Choroid plexus epithelial cell (primary cell): ENCODE measurements at places on chromosomes 5 and 9.

DNA sequence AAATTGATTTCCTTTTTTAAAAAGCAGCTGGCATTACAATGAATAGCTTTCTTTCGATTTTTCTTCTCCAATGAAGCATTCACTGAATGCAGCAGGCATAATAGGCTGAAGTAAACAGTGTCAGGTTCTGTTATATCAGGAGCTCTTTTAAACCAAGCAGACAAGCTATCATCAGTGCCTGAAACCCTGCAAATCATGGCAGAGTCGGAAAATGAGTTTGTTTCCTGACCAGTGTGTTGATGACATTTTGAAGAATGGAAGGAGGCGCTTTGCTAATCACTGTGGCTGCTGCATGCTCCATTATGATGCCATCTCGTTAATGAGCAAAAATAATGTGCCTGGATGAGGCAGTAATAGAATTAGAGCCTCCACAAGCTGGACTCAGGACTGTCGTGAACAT lies 284.5 kb downstream of the ZNF608 start:
- DNase-seq = no peak

DNA sequence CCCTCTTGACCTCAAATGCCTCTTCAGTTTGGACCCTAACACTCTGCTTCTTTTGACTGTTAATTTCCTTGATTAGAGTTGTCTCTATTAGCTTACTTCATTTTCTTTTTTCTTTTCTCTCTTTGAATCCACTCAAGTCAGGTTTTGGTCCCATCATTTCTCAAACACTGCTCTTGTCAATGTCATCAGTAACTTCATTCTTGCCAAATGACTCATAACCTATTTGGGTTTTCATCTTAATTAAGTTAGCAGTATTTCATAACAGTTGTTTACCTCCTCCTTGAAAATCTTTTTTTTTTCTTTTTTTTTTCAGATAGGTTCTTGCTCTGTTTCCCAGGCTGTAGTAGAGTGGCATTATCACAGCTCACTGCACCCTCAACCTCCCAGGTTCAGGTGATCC lies 119.6 kb downstream of the PARP8 start:
- peak; percentile 28 for DNase-seq

DNA sequence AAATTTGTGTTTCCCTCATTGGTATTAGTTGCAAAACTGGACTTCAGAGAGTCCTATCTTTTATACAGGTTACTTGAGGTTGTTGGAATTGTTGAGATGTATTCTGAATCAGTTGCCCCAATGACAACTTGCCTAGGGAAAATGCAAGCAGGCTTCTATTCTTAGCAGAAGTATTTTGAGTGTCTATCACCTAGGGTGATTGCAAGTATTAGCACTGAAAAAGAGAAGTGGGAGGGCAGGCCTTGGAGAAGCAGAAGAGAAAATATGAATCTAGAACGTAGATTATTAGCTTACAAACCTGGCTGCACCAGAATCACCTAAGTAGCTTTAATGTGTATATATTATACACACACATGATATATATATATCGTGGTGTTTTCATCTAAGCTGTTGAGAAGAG lies 43.2 kb downstream of the ADAMTS12 start:
- DNase-seq = no peak

GRCh38 chr5:9622971-9623421 lies 7.2 kb downstream of the TAS2R1 start:
- DNase-seq = peak; percentile 84

DNA sequence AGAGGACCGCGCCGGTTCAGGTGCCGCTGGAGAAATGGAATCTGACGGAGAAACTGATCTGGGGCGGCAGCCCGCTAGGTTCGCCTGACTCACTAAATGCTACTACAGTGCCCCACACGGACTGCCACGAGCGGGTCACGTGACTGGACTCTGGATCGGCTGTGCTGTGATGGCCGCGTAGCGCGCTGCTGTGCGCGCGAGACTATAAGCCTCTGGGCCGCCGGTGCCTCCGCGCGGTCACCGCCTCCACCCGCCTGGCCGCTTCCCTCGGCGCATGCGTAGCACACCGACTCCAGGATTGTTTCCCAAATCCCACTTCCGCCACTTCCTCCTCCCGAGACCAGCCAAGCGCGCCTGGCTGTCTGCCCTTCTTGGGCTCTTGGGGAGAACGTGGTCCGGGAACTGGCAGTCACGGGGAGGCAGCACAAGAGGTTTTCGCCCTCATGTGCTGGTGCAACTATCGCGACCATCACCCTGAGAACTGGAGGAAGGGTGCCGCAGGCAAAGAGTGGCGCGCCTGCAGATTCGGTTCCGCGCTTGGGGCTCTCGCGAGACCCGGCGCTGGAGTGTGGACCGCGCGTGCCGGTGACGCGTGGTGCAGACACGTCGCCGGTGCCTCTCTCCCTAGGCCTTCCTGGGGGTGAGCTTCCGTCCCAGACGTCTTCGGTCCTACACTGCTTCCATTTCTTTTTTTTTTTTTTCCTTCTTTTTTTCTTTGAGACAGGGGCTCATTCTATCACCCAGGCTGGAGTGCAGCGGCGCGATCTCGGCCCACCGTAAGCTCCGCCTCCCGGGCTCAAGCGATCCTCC lies 35.8 kb upstream of the GLDC start:
- DNase-seq = peak; percentile 98

GRCh38 chr9:14957109-14957508 lies 46.9 kb upstream of the FREM1 start:
- DNase-seq = no peak

- peak; percentile 89 for DNase-seq
Observed at GRCh38 chr5:142821733-142822487, 51.7 kb downstream of the ARHGAP26 start.

GRCh38 chr5:148848393-148849031 lies 22.1 kb downstream of the ADRB2 start:
- no peak for DNase-seq

GRCh38 chr5:77852514-77853352 lies 76.6 kb upstream of the TBCA start:
- peak; percentile 79 for DNase-seq

GRCh38 chr9:95684516-95684915 lies 167.7 kb upstream of the PTCH1 start:
- DNase-seq = no peak

DNA sequence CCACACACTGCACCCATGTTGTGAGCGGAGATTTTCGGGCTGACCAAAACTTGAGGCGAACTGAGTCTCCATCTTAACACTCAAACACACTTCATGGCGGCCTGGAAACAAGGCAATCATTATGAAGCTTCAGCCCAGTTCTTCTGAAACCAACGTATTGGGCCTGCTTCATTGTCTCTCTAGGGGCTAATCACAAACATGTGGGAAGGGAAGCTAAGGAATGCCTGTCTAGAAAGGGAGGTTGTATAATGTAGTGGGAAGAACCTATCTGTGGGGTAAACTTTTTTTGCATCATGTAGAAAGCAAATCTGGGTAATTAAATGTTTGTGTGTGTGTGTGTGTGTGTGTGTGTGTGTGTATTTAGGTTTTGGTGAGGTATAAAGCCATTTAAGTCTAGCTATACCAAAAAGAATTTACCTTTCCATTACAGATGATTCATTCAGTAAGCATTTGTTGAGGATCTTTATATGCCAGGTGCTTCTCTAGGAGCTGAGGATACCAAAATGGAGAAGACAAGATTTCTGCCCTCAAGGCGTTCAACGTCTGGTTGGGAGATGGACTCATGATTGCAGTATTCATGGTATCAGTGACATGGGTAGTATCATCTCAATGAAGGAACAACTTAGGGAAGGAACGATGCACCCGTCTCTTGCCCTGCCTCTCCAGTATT lies 29.4 kb downstream of the SLC1A3 start:
- DNase-seq = no peak

DNA sequence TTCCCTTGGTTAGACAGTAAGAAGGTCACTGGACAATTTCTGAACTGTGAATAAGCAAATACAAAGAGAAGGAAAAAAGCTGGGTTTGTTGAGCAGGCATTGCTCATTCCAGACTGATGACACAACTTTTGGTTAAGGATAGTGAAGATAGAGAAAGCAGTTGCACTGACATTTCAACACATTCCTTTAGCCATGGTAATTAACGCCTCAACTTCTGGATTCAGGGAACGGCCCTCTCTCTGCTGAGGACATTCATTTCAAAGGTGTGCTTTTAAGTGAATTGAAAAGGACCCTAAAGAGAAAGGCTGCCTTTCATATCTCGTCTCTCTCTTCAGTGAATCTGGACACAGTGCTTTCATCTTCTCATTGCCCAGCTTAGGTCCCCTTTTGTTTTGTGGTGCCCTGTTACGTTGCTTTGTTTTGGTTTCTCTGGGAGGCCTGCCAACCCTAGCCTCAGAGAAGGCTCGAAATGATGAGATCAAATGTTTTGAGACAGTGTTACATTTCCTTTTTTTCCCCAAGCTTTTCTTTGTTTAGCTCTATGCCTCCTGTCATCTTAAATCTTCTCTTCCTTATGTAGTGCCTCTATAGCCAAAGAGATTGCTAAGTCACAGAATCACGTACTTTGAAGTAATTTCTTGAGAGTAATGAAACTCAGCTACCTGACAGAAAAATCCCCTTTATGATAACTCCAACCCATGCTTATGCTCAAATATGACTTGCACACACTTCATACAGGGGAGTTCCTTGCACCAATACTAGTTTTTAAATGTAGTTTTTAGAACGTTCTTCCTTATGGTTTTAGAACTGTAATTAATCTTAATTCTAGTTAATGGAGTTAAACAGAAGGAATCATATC lies 94.4 kb upstream of the IFNE start:
- DNase-seq = peak; percentile 97

GRCh38 chr5:146199176-146199815 lies 4.1 kb upstream of the RBM27 start:
- no peak for DNase-seq

DNA sequence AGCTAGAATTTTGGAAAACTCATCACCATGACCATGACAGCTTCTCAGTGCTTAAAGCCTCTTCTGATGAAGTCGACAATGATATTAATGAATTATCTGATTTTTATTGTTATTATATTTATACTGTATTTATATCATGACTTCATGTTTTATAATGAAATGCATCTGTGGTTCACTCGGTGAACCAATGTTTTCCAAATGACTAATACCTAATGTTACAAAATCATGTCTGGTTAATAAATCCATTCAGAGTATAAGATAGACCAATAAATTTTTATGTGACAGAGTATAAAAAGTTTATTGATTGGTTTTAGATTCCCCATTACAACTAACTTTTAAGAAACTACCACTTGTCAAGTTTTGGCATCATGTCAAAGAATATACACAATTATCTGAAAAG lies 416.5 kb downstream of the MLLT3 start:
- DNase-seq = peak; percentile 42

GRCh38 chr9:14151451-14151850 lies 162.5 kb downstream of the NFIB start:
- DNase-seq = no peak

DNA sequence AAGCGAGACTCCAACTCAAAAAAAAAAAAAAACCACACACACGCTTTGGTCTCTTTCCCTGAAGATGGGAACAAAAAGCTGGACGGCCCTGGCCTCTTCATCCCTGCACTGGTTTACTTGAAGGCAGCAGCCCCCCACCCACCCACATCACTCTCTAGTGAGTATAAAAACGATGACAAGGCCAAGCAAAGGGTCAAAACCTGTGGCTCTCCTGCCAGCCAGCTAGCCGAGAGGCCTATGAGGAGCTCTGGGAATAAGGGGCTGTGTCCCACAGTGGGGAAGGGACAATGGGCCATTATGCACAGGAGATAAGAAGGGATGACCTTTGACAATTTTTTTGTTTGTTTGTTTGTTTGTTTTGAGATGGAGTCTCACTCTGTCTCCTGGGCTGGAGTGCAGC lies 13.1 kb downstream of the QRFP start:
- no peak for DNase-seq

DNA sequence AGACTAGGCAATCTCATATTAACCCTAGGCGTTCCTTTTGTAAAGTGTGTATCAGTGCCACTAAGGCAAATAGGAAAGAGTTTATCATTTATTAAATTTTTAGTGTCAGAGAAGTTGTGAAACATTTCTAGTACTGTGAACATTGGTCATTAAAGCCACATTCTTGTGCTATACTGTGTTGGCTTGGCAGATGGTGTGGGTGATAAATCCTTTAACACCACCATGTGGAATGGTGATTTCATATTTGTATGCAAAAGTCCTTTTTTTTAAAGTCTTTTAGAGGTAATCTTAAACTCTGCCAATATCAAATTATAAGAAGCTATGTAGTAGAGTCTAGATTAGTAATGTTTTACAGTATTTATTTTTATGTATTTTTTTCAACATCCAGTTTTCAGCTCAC lies 18.1 kb downstream of the SLC12A2 start:
- DNase-seq = no peak

- no peak for DNase-seq
Observed at GRCh38 chr9:136541709-136542108, 4.1 kb downstream of the NOTCH1 start.

GRCh38 chr9:71608021-71608420 lies 160.3 kb downstream of the CEMIP2 start:
- DNase-seq = no peak

DNA sequence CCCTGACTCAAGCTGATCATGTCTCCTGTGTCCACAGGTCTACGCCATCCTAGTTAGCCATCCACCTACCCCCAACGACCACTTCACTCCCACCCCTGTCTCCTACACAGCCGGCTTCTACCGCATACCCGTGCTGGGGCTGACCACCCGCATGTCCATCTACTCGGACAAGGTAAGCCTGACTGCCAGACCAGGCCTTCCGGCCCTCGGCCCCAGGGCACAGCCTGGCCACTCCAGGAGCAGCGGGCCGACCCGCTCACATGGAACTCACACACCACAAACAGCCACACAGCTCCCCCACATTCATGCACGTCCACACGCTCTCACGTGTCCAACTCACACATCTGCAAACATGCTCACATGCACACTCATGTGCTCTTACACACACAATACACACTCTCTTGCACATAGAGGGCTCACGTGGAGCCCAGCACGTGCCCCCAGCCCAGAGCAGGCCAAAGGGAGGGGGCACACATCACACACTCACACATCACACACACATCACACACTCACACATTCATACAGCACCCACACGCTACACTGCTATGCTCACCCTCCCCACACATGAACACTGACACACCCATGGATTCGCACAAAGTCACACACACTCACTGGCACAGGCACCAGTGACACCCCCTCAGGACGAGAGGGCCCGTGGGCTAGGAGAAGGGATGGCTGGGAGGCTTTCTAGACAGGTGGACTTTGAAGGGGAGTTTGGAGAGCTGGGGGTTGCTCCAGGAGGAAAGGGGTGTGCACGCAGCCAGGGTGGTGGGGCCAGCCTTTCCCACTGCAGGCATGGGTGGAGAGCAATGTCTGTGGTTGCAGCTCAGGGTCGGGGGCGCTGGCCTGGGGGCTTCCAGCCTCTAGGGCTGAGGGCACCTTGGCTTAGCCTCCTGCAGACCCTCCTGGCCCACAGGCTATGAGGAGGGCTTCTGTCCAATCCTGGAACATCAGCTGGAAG lies 3.3 kb downstream of the GRIN1 start:
- DNase-seq = no peak
